Activated T-cell treated with anti-CD3 and anti-CD28 coated beads for 4 hours (primary cell): ENCODE measurements at places on chromosomes 11 and 22.
A peak's percentile ranks its signal among the peaks of the same experiment; 100 is the strongest.

- DNase-seq, result no peak
Observed at GRCh38 chr22:47129902-47130635, 367.6 kb downstream of the TBC1D22A start.

GRCh38 chr11:112524798-112525197 lies 264.1 kb upstream of the PLET1 start:
- no peak for DNase-seq

GRCh38 chr11:112024178-112024772 lies 933 bp upstream of the DLAT start:
- DNase-seq, result no peak

DNA sequence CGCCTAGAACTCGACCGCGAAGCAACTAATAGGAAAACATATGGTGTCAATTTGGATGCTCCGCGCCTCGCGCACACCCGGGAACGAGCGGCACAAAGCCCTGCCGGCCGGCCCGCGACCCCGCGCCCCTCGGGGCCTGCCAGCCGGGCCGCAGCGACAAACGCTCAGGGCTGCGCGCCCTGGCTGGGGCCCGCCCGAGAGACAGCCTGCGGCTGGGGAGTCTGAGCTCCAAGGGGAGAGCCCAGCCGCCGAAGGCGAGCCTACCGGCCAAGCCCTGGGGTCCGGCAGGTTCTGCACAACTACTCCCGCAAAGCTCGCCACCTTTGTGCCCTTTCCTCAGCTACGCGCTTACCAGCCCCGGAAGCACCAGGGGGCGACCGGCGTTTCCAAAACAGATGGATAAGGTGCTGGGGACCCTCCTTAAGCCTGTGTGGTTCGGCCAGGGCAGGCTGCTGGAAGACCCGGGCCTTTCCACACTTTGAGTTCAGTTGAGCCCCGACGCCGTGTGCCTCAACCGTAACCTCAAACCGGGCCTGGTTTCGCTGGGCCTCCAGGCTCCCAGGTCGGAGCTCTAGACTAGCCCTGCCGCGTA lies 6.0 kb downstream of the PAX6 start:
- DNase-seq, result no peak

DNA sequence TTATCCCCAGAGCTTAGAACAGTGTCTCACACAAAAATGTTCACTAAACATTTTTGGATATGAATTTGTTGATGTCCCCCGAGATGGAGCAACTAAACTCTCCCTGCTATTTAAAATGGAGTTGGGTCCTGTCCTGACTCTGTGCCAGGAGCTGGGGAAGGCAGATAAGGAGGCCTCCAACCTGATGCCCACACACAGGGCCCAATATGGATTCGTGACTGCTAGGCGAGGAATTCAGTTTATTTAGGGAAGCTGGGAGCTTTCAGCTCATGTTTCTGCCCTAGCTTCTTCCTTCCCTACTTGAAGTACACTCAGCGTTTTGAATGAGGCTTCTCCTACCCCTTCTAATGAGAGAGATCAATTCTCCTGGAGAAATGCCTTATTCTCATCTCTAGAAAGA lies 373.0 kb upstream of the LARGE1 start:
- DNase-seq, result no peak

GRCh38 chr11:6438979-6439571 lies 1.7 kb downstream of the HPX start:
- peak; percentile 19 for DNase-seq

- DNase-seq, result no peak
Observed at GRCh38 chr11:126748793-126749192, 251.8 kb downstream of the KIRREL3 start.

DNA sequence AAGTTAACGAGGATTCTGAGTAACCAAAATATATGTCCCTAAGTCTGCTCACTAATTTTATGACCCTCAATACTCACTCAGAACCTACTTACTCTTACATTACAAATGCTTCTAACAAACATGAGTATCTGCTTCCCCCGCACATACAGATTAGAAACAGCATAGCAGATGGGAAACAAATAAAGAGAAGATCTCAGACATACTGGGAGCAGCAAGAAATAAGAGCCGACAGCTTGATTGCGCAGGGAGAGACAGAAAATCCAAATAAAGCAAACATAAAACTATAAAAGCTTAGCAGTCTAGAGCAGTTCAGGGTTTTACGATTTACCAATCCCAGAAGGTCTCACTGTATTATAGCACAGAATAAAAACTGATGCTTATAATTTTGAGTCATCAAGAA lies 89.1 kb upstream of the DBX1 start:
- DNase-seq, result no peak

DNA sequence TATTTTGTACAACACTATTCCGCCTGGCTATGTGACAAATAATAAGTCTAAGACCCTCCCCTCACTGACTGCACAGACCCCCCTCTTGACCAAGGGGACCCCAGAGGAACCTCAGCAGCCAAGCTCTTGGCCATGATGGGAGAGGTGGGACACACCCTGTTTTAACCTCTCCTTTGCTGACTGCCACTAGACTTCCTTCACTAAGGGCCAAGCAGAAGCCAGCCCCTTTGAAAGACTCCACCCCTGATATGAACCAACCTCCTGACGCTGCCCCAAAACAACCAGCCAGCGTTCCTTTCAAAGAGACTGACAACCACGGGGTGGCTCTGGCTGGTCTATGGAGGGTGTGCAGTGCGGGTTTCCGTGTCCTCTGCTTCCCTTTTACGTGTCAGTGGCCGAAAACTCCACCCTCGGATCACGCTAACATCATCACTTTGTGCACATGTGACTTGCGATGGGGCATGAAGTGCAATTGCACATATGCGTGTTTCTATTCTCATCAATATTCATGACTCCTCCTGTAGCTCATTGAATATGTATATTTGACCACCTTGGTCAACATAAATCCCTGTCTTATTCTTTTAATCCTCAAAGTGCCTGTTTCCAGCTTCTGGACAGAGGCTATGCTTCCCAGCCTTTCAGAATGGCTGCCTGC lies 643.9 kb downstream of the TBC1D22A start:
- DNase-seq, result no peak

- DNase-seq, result no peak
Observed at GRCh38 chr22:39236321-39237317, 8.2 kb downstream of the PDGFB start.

DNA sequence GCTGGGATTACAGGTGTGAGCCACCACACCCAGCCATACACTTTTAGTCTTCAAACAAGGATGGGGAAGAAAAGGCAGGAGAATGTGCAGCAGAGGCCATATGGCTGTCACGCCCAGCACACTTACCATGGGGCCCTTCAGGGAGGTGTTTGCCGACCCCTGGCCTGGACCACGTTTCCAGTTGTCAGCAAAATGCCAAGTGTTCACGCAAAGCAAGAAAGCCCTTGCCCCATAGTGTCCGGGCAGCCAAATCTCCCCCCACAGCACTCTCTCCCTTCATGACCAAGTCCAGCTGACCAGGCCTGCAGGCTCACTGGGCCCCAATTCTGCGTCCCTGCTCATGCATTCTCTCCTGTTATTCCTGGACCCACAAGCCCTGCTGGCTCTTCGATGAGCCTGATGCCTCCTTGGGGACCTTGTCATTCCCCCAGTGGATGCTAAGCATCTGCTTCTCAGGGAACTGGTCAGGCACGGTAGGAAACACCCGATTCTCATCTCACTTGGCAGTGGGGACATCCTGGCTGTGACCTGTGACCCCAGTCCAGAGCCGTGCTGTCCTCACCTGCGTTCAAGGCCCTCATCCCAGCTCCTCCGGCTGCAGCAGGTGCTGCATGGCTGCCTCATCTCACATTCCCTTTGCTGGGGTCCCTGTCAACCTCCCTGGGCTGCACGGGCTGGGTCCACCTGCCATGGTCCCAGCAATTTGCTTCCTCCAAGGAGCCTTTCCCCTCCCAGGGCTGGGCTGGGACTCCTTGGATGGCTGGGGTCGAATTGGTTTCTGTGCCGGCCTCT lies 96.4 kb downstream of the CTTN start:
- no peak for DNase-seq

DNA sequence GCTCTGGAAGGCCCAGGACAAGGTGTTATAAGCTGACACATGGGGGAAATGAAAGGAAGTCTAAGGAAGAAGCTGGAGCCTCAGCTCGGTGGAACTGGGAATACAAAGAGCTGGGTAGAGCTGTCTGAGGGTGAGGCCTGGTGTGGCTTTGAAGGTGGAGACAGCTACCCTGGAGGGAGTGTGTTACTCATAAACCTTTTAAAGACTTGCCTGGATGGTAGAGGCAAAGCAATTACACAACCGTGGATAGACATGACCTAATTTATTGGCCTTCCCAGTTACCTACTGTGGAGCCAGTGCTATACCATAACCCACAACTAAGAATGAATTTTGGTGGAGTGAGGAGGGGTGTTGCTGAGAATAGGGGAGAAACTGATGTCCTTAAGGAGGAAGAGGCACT lies 22.6 kb downstream of the EXPH5 start:
- DNase-seq, result no peak

GRCh38 chr11:77403211-77403610 lies 70.7 kb downstream of the PAK1 start:
- no peak for DNase-seq

DNA sequence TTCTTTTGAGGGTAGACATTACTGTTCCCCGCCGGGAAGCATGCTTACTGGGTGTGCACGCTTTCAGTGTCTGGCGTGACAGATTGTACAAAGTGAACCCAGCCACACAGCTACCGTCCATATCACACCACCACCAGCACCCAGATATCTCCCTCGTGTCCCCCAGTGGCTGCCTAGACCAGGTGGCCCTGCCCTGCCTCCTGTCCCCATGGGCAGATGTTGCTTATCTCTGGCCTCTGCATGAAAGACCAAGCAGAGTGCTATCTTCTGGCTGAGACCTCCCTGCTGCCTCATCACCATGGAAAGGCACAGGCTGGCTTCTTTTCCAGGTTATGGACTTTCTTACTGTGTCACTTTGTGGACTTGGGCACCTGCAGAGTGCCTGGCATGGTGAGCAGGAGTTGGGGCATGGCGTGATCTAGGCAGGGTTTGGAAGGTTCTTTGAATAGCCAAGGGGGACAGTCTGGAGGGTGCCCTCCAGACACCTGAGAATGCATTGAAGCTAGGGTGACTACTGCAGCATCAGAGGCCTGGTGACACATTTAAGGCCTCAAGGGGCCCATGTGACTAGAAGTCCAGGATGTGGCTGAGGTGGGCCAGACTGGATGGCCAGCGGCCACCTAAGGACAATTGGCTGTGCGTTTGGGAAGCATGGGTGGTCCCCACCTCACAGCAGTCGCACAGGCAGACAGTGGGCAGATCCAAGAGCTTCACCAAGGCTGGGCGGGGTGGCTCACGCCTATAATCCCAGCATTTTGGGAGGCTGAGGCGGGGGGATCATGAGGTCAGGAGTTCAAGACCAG lies 4.7 kb downstream of the TANGO2 start:
- no peak for DNase-seq

GRCh38 chr11:131246663-131247062 lies 123.8 kb upstream of the NTM start:
- DNase-seq, result no peak

DNA sequence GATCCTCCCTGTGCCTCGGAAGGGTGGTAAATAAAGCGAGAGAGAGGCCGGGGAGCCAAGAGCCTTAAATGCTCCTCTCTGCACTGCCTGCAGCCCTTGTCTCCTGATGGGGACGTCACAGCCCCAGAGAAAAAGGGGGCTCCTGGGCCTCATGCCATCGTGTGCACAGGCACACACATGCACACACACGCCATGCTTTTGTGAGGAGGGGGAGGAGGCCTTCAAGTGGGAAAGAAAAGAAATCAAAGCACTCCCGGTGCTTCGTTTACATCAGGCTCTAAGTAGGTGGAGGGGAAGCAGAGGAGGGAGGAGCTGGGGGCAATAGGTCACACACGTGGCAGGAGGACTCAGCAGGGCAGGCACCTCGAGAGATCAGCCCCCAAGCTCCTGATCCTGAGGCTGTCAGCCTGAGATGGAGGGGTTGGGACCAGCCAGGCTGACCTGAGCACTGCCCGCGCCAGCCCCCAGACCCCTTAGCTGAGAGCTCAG lies 68.2 kb upstream of the NECTIN1 start:
- no peak for DNase-seq
